Neuronal stem cell (in vitro differentiated cells): ENCODE measurements at places on chromosomes 5 and 9.

DNA sequence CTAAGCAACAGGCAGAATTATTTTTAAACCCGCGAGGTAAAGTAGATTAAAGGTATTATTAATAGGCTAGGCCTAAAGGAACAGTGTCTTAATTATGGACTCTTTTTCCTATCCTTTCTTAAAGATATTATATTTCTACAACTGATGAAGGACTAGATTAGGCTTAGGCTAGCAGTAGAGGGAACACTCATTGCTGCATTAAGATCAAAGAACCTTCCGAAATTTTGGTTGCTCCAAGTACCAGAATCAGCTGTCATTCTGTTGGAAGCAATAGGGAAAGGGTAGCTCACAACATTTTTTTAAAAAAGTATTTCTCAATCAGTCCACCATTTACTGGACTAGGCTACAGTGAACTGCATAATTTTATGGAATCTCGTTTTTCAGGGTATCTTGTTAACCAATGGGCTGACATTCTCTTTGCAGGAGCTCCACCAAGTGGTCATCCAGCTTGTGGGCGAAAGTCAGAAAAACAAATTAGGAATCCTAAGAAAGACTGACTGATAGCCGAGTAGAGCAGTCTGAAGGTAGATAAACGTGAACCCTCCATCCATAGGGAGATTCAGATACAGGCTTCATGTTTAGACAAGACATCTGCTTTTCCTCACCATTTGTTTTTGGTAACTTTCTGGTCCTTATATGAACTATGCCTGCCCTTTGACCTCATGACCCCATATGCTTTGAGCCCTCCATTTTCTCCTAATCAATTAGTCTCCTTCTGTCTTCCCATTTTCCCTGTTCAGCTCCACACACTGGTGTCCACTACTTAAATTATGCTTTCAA, 103.6 kb upstream of the CHD1 start:
- no peaks in the 10 kb centered on the region for H3K4me1 ChIP-seq
- H3K27ac ChIP-seq = no peak overlapping the region
- no peaks in the 10 kb centered on the region for H3K36me3 ChIP-seq
- peak; percentile 44 for DNase-seq

- no peak overlapping the region for H3K4me3 ChIP-seq
- DNase-seq = no peak
- no peak overlapping the region for H3K27ac ChIP-seq
- H3K36me3 ChIP-seq = peaks cover 17% of the 10 kb centered on the region
- no peaks in the 10 kb centered on the region for H3K27me3 ChIP-seq
These were observed 33.7 kb downstream of the UBE2R2 start for GRCh38 chr9:33850677-33851076.

- no peak overlapping the region for H3K27ac ChIP-seq
- H3K4me3 ChIP-seq = no peak overlapping the region
- no peak for DNase-seq
- no peaks in the 10 kb centered on the region for H3K27me3 ChIP-seq
- no peaks in the 10 kb centered on the region for H3K36me3 ChIP-seq
- H3K4me1 ChIP-seq = peaks cover 9% of the 10 kb centered on the region
These were observed 27.5 kb downstream of the GDNF start for GRCh38 chr5:37812365-37812764.

DNA sequence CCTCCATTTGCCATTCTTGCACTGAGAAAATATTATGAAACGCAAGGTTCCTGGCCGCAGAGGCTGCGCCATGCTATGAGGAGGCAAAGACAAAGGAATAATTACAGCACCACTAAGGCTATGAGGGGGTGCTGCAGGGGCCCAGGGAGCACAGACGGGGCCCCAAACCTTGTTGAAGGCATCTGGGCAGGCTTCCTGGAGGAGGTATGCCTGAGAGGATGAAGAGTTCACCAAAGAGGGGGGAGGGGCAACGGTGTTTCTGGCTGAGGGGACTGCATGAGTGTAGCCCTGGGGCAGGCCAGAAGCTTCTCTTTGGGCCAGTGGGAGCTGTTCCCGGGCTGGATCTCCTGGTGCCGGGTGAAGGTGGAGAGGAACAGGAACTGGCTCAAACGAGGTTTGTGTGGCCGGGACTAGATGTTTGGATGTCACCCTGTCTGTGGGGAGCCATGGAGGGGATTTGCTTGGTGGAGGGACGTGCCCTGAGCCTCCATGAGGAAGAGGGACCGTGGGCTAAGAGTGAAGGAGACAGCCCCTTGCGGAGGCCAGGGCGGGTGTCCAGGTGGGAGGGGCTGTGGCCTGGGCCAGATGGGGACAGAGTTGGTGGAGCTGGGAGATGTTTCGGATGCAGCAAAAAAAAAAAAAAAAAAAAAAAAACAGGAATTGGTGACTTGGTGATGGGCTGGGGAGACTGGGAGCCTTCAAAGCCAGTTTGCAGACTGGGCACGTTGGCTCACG, 28.2 kb downstream of the PTGES start:
- no peaks in the 10 kb centered on the region for H3K27me3 ChIP-seq
- H3K4me1 ChIP-seq = peaks cover 1% of the 10 kb centered on the region
- no peak for DNase-seq
- H3K4me3 ChIP-seq = no peak overlapping the region

GRCh38 chr9:128892221-128892921, 10.4 kb downstream of the LRRC8A start:
- no peak overlapping the region for H3K27ac ChIP-seq
- no peaks in the 10 kb centered on the region for H3K27me3 ChIP-seq
- peaks cover 15% of the 10 kb centered on the region for H3K36me3 ChIP-seq
- H3K4me3 ChIP-seq = no peak overlapping the region
- peaks cover 7% of the 10 kb centered on the region for H3K4me1 ChIP-seq
- no peak for DNase-seq

- no peak for DNase-seq
- H3K4me1 ChIP-seq = peaks cover 1% of the 10 kb centered on the region
- no peak overlapping the region for H3K27ac ChIP-seq
- H3K4me3 ChIP-seq = no peak overlapping the region
- peaks cover 11% of the 10 kb centered on the region for H3K27me3 ChIP-seq
- H3K36me3 ChIP-seq = no peaks in the 10 kb centered on the region
These were observed 43.0 kb downstream of the AGXT2 start for GRCh38 chr5:35004771-35005170.
